ENCODE measurements at places on chromosomes 3 and 15. TPM values are rescaled to one million over a fixed set of nuclear protein-coding genes. Genes with fewer than 3 reads are reported as not detected.

DNA sequence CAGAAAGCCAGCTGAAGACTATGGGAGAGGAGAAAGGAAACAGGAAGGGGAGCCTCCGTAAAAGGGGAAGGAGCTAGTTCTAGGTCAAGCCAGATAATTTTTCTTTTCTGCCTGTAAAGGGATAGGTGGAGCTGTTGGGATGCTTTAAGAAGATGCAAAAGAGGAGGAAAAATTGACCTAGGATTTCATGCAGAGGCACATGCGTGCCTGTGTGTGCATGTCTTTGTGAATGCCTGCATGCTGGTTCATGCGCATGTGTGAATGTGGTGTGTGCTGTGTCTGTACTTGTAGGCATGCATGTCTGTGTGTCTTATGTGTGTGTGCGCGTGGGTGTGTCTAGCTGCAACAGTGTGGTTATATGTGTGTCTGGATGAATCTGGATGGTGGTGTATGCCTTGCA lies 27.3 kb downstream of the CCDC33 start:
- DNase-seq, result no peak

Gene RBM5
- 116 TPM for total RNA-seq

- DNase-seq, result no peak
Measured at GRCh38 chr15:78059110-78059839, 18.2 kb downstream of the TBC1D2B start.

Gene CD86
- not detected for total RNA-seq

- no peak for DNase-seq
Measured at GRCh38 chr3:197327701-197328100, 29.3 kb upstream of the DLG1 start.

Gene ARHGEF26
- total RNA-seq, result 0.13 TPM

- no peak for DNase-seq
Measured at GRCh38 chr3:142987080-142987700, 14.2 kb upstream of the U2SURP start.

Gene VEPH1
- total RNA-seq, result 261 TPM

Gene PCOLCE2
- 12.1 TPM for total RNA-seq

- DNase-seq, result no peak
Measured at GRCh38 chr15:75167588-75168350, 33.9 kb upstream of the C15orf39 start.

DNA sequence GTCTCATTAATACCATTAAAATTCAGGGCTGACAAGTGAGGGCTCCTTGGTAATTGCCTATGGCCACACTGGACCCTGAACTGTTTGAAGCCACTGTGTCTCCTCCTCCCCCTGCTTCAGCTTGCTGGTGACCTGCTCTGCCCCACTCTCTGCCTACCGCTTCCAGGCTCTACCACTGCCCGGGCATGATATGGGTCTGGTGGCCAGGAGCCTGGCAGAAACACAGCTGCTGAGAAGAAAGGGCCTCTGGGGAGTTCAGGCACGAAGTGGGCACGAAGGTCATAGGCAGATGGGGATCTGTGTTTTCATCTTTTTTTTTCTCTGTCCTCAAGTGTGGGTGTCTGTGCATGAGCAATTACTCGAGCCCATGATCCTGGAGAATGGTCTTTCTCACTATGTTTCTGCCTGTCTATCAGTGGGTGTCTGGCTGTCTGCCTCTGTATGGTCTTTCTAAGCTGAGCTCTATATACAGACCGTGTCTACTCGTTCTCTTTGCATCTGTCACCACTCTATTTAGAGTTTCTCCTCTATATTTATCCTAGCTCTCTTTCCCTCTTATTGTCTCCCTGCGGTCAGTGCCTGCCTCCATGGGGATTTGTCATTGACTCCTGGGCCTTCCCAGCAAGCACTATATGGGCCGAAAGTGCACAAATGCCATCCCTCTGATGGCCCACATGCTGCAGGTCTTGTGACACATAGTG lies 42.1 kb upstream of the EPHB1 start:
- no peak for DNase-seq

Gene GPR149
- not detected for total RNA-seq

- no peak for DNase-seq
Measured at GRCh38 chr3:172233474-172234277, 194.3 kb downstream of the FNDC3B start.

Gene FBXO40
- under 0.01 TPM for total RNA-seq

- DNase-seq, result no peak
Measured at GRCh38 chr3:38996193-38996592, 55.6 kb downstream of the SCN11A start.

Gene FAM107A
- 9.6 TPM for total RNA-seq
